ENCODE measurements at places on chromosomes 4 and X.

GRCh38 chr4:13415068-13415785 is 68.9 kb downstream of the RAB28 start:
- DNase-seq, result no peak

- peak; percentile 38 for DNase-seq
Measured at GRCh38 chr4:15906020-15906443, 32.5 kb downstream of the FGFBP1 start.

- DNase-seq, result no peak
Measured at GRCh38 chr4:53601251-53601764, 10.0 kb upstream of the LNX1 start.

- DNase-seq, result no peak
Measured at GRCh38 chr4:62940229-62940628, 1469.0 kb downstream of the TECRL start.

DNA sequence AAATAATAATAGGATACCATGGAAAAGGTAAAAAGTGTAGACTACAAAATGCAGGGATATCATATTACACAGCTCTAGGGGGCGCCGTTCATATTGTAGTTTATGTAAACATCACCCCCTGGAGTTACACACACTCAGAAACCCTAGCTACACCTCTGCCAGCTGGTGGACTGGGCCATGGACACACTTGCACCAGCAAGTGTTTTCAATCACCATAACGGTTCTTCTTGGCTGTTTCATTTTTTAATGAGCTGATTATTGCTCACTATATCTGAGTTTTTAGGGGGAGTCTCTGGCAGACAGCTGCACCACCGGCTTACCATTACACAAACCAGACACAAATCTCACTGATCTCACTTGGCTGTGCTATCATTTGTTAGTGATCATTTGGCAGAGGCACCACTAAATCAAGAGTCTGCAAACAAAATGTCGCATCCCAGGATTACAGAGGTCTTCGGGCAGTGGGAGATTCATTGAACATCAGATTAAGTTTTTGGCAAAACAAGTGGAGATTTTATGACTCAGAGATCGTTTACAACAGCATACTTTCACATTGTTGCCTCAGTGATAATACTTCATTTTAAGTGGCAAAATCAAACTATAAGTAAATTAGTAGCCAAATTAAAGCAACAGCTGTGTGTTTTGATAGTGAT is 185.7 kb downstream of the UNC5C start:
- no peak for DNase-seq

- DNase-seq, result no peak
Measured at GRCh38 chrX:33134164-33134563, 77.2 kb downstream of the DMD start.

- no peak for DNase-seq
Measured at GRCh38 chrX:31038575-31039326, 33.1 kb downstream of the FTHL17 start.

- no peak for DNase-seq
Measured at GRCh38 chrX:111151764-111152163, 55.8 kb downstream of the PAK3 start.

DNA sequence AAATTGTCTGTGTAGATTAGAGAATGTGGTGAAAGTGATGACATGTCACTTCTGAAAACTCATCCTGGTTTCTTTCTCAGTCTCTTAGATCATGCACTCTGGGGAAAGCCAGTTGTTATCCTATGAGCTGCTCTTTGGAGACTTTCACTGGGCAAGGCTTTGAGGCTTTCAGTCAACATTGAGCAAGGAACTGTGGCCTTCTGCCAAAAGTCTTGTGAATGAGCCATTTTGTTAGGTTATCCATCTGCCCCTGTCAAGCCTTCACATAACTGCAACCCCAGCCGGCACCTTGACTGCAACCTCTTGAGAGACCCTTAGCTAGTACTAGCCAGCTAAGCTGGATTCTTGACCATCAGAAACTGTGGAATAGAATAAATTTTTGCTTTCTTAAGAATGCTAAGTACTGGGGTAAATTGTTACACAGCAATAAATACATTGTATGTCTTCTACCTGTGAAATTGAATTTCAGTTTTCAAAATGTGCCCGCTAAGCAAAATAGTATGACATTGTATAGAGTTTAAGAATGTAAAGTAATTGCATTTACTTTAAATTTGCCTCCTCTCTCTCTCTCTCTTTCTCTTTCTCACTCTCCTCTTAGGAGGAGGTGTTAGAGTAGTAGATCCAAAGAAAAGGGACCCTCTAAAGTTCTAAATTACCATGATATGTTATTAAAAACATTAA is 1273.0 kb downstream of the RAPGEF2 start:
- DNase-seq, result no peak

All from DMS79 (cell line).